BJ (cell line): ENCODE measurements at places on chromosomes 11 and 22.

DNA sequence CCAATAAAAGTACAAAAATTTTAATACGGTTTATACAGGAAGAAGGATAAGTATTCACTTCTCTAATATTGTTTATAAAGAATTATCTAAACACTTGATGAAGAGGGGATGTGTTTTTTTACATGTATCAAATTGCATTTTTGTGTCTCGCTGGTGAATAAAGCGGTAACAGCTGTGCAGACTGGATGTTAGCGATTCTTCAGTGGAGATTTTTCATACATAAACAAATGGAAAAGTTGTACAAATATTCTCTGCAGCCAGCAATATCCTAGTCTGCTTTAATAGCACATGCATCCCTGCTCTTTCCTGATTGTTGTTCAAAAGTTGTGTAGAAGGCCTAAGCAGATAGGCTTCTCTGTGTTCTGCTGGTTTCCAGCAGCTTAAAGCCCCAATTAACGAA is 369.3 kb downstream of the SOX6 start:
- no peak for DNase-seq

DNA sequence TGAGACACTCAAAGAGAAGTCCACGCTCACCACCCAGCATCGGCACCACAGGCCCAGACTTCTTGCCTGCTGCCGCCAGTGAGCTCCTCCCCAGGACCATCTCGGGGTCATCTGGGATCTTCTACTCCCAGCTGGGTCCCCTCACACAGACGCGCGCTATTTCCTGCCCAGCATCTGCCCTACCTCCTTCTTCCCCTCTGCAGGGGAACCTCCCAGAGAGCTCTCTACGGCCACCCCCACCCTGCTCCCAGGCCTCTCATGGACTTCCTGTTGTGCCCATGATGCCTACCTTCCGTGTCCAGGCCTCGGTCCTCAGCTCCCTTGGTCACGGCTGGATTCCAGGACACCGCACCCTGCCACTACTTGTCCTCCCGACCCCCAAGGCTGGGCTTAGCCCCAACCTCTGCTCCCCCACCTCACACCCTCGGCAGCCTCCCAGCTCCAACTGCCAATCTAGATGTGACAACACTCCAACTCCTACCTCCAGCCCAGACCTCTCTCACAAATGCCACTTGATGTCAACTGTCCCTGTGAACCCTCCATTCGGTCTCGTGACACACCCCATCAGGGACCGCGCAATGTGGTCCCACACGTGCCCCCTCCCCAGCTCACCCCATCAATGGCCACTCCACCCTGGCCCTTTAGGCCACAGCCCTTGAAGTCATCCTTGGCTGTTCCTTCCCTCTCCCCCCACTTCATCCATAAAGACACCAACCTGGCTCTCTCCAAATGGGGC is 45.3 kb downstream of the SGSM3 start:
- no peak for DNase-seq

DNA sequence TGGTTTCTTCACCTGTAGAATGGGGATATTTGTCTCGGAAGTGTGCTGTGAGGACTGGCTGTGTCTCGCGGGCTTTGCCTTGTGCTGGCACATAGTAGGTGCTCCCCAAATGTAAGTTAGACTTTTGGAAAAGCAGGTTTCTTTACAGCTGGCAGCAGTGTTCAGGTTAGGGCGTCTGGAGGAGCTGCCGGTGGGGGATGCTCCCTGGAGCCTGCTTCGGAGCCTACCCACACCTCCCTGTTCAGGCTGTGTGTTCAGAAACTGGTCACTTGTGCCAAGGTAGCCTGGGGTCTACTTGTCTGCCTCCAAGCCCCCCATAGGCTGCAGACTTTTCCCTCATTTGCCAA is 60.0 kb downstream of the OTOG start:
- no peak for DNase-seq

GRCh38 chr11:35621620-35622019 is 3.4 kb downstream of the FJX1 start:
- peak; percentile 37 for DNase-seq

DNA sequence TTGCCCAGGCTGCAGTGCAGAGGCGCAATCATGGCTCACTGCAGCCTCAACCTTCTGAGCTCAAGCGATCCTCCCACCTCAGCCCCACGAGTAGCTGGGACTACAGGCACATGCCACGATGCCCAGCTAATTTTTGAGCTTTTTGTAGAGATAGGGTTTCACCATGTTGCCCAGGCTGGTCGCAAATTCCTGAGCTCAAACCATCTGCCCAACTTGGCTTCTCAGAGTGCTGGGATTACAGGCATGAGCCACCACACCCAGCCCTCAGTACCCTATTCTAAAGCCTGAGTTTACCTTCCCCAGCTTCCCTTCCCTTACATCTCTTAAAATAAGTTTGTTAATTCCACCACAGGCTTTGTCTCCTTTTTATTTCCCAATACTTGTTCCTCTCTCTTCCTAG is 59.1 kb downstream of the AMBRA1 start:
- DNase-seq: no peak

- DNase-seq: no peak
Measured at GRCh38 chr22:47813661-47814060, 1051.2 kb downstream of the TBC1D22A start.

- no peak for DNase-seq
Measured at GRCh38 chr11:35822815-35823495, 120.9 kb upstream of the LDLRAD3 start.

DNA sequence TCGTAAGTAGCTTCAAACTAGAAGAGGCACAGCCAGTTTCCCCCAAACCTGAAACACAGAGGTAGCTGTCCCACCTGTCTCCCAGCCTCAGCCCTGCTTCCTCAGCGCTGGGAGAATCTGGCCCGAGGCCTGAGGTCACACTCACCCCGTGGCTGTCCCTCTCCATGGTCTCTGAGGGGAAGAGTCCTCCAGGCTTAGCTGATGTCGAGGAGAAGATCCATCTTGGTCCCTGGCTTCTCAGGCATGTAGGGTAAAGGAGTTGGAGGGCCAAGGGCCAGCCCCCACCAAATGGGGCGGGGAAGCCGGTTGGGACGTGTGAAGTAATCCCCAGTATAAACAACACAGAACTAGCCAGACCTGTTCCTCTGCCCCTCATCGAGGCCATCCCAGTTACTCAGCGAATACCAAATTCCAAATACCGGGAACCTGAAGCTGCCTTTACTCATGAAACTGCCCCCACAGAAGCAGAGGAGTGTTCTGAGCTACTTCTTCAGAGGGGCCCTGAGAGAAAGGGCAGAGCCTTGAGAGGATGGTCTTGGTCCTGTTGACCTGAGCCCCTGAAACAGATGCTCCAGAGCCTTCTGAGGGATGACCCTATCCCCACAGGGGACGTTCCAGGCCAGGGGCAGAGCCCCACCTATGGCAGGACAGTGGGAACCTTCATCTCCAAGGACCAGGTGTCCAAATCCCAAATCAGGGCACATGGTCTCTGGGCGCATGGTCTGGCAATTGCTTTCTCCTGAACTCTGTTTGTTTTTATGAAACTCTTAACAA is at the start of gene TMPRSS13:
Gene TMPRSS13 (minus strand): TSS at position 261 of the 774 bp plus-strand sequence. CDS start 95 bp downstream, at position 166.
- no peak for DNase-seq

DNA sequence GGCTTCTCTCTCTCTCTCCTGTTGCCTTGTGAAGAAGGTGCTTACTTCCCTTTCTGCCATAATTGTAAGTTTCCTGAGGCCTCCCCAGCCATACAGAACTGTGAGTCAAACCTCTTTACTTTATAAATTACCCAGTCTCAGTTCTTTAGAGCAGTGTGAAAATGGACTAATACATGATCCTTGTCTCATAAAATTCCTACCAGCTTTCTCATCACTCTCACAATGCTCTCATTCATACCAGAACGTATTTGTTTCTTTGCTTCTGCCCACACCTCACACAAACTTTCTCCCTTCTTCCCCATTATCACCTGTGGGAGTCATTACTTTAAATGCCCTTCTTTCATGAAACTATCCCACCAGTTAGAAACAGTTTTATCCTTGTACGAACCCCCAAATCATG is 62.7 kb upstream of the ARHGAP42 start:
- DNase-seq: no peak

- no peak for DNase-seq
Measured at GRCh38 chr22:41943661-41944209, 3.2 kb downstream of the CENPM start.

- no peak for DNase-seq
Measured at GRCh38 chr22:38132794-38133193, 22.3 kb upstream of the BAIAP2L2 start.

DNA sequence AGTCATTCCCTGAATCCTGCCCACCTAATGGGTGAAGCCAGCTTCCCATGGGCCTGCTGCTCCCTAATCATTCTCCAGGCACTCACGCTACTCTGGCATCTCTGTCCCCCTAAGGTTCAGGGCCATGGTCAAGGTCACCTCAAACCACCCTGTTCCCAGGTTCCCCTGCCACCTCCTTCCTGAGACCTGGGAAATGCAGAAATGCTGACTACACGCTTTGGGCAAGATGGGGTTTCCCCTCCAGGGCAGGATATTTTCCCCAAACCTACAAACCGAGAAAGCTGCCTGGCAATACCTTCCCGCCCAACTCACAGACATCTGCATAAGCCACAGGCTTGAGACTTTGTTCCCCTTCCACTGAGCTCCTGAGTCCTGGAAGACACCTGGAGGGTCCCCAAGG is 97.6 kb downstream of the FEZ1 start:
- DNase-seq: no peak

DNA sequence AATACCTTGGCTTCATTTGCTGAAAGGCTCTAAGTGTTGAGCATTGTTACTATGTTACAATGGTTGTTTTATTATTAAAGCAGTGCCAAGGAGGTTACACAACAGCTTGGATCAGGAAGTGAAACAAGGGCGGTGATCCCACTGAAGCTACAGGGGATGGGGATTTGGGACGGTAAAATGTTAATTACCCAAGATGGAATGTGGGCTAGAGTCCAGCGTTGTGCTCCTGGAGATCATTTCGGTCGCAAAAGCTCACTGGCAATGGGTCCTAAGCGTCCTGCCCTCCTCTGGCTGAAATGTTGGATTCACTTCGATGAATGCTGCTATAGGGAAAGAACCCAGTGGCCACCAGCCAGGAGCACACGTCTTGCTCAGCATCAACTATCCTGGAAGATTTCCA is 48.3 kb downstream of the FAM83F start:
- no peak for DNase-seq

- DNase-seq: no peak
Measured at GRCh38 chr22:22840780-22841179, 46.8 kb upstream of the IGLL5 start.

GRCh38 chr11:27465629-27466028 is 7.0 kb downstream of the LGR4 start:
- DNase-seq: no peak

- no peak for DNase-seq
Measured at GRCh38 chr22:29665486-29665885, 54.3 kb upstream of the CABP7 start.

DNA sequence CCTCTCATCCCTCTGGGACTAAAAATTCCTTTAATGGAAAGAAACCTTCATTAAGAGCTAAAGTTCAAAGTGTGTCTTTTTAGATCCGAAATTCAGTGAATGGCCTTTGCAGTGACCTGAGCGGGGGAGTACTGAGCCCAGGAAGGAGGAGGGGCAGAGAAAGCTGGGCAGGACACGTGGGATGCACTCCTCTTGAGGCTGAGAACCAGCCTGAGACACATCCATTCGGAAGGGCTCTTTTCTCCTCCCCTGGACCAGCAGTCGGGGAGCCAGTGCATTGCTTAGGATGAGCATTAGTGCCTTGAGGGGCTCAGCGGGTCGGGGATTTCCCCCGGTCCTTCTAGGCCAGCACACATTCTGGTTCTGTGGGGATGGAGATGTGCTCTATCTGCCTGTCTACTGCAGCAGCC is 258.9 kb upstream of the B3GAT1 start:
- DNase-seq: no peak

GRCh38 chr22:39130152-39130704 is 22.3 kb downstream of the CBX7 start:
- DNase-seq: no peak

GRCh38 chr11:47426062-47426956 is at the start of gene PSMC3:
PSMC3 (minus strand) TSS chr11:47426439; CDS start chr11:47426279, 160 bp downstream.
- peak; percentile 64 for DNase-seq

GRCh38 chr22:49312601-49313000 is 515.1 kb downstream of the BRD1 start:
- DNase-seq: no peak

DNA sequence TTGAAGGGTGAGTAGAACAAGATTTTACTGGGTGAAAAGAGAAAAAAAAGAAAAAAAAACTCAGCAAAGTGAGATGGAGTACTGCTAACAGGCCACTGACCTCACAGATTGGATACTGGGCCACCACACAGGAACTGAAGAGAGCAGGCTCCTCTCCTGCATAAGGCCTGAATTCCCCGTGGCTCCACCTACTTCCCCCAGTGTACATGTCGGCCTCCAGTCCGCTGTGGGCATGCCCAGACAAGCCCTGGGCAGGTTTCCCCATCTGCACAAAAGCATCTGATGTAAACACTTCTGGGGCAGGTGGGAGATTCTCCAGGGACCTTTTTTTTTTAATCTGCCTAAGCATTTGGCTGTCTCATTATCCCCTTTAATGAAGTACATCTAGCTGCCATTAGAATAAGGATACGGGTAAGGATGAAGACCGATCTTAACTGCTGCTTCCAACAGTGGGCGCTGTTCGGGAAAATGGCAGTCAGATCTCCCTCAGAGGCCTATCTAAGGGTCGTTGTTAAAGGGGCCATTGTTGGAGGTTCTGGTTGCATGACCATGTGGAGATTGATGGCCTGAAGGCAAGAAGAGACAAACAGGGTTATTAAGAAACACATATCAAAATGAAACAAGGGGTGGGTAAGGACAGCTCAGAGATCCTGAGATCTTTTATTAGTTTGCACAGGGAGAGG is 48.5 kb downstream of the MS4A13 start:
- no peak for DNase-seq

DNA sequence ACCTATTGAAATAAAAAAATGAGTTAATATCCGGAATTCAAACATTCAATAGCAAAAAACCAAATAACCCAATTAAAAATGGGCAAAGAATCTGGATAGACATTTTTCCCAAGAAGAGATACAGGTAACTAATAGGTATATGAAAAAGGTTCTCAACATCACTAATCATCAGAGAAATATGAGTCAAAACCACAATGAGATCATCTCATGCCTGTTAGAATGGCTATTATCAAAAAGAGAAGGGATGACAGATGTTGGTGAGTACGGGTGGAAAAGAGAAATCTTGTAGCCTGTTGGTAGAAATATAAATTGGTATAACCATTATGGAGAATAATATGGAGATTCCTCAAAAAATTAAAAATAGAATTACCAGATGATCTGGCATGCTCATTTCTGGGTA is 26.9 kb upstream of the OR6M1 start:
- DNase-seq: no peak

GRCh38 chr11:793556-793955 is 3.7 kb upstream of the CEND1 start:
- no peak for DNase-seq

GRCh38 chr11:43579171-43579918 is 101.2 kb upstream of the HSD17B12 start:
- DNase-seq: no peak
